CD4-positive, alpha-beta T cell (primary cell): ENCODE measurements at places on chromosomes 2 and 18. TPM values are rescaled to one million over a fixed set of nuclear protein-coding genes. Genes with fewer than 3 reads are reported as not detected.

Gene KIF1A
- not detected for total RNA-seq

Gene ROCK2
- total RNA-seq = 9.4 TPM

Gene DNPEP
- total RNA-seq = 99.0 TPM

Gene THOC1
- 96.5 TPM for total RNA-seq
